ENCODE measurements at places on chromosomes 6 and 20. TPM values are rescaled to one million over a fixed set of nuclear protein-coding genes. Genes with fewer than 3 reads are reported as not detected.

LAMA4 gene
- total RNA-seq: 26.0 TPM

HTR1E gene
- total RNA-seq: 0.63 TPM

PDYN gene
- 1.6 TPM for total RNA-seq

IER3 gene
- 1.6 TPM for total RNA-seq

FBXO30 gene
- 82.6 TPM for total RNA-seq

C6orf163 gene
- total RNA-seq: 23.5 TPM

GABRR2 gene
- total RNA-seq: 0.63 TPM

SNAP91 gene
- 135 TPM for total RNA-seq

DLK2 gene
- total RNA-seq: 8.5 TPM

PROKR2 gene
- 44.8 TPM for total RNA-seq

LPIN3 gene
- total RNA-seq: 0.63 TPM

MUC21 gene
- total RNA-seq: not detected
